ENCODE measurements at places on chromosomes 12 and 14.

DNA sequence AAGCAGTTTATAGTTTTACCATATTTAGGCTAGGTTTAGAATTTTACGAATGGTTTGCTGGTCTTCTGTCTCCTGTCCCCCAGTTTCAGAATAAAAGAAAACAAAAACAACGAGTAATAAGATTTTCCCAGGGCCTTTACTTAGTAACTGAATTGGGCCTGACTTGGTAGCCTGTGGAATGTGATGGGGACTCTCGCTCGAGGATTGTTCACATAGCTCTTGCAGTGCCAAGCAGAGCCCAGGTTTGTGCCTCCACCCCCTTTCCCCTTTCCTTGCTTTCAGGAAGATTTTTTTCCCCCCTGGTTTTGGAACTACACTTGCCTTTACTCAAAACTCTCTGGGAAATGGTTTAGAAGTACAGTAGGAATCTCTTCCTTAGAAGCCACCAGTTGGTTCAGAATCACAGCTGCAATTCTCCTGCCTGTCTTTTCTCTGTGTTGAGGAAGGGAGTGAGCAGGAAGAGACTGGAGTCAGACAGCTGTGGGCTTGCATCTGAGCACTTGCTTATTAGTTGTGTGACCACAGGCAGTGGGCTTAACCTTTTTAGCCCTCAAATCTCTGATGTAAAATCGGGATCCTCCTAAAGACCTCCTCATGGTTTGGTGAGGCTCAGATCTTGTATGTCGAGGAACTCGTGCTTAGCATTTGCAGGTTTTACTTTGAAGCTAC, 501.2 kb downstream of the PCNX1 start:
- DNase-seq: peak; percentile 79

DNA sequence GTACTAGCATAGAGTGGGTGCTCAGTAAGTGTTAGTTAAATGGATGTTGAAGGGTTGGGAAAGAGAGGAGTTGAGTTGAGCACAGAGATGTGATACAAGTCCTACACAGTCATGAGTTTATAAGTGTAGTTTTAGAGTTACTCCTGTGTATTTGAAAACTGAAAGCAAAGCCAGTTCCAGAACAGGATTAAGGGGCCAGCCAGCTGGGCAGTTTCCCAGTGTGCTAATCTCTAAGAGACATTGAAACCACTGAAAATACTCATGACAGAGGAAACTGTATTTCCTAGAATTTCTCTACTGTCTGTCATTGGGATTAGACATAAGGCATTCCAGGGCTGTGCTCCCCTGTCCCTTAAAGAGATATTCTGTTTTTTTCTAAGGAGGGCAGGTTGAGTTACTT, 101.0 kb downstream of the DERA start:
- DNase-seq: peak; percentile 71

- DNase-seq: peak; percentile 66
Measured at GRCh38 chr14:67413806-67414769, 2.1 kb upstream of the PLEK2 start.

DNA sequence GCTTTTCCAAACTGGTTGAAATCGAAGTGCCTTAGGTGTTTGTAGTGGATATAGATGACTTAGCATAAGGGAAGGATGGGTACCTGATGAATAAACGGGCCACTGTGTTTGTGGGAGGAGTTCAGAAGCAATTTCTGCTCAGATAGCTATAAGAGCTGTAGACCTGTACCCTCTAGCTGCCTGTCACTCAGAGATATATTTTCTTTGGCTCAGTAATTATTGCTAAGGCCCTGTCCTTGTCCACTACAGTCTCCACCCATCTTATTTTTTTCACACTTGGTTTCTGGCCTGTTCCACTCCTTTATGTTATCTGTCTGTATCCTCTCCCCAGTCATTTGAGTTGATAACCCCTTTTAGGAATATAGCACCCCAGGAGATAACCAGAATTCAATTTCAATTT, 74.8 kb upstream of the RMST start:
- DNase-seq: no peak

- peak; percentile 73 for DNase-seq
Measured at GRCh38 chr14:69315301-69315700, 55.3 kb downstream of the GALNT16 start.

- no peak for DNase-seq
Measured at GRCh38 chr12:65934480-65935115, 110.3 kb downstream of the HMGA2 start.

DNA sequence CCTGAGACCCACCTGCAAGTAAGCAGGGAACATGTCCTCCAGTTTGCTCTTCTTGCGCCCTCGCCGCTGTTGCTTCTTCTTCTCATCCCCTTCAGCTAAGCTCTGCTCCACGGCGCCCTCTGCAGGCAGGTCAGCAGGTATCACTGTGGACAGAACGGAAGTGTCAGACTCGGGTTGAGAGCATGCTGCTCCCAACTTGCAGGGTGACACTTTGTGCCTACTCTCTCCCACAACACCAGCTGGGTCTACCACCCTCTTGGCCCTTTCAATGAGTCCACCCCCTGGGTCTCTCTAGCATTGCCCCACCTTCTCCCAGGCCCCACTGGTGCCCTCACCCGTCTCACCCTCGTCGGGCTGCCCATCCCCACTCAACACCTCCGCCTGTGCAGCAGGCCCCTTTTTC, 16.7 kb downstream of the KMT2D start:
- peak; percentile 67 for DNase-seq

GRCh38 chr14:78754059-78754458, 583.9 kb downstream of the NRXN3 start:
- no peak for DNase-seq

- peak; percentile 77 for DNase-seq
Measured at GRCh38 chr14:53894456-53894855, 62.2 kb downstream of the BMP4 start.

DNA sequence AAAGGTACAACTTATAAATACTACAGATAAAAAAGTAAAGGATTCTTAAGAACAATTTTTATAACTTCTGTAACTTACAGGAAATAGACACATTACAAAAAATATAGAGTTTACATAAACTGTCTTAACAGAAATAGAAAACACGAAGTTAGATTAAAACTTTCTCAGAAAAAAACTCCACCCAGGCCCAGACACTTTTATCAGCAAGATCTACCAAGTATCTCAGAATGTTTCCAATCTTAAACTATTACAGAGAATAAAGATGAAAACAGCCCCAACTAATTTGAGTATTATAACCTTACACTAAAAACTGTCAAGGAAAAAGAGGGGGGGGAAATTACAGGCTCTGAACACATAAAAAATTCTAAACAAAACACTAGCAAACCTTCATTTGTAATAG, 8.2 kb downstream of the ZFC3H1 start:
- DNase-seq: no peak

GRCh38 chr12:51949342-51950030, 2.0 kb upstream of the ACVR1B start:
- DNase-seq: peak; percentile 37

- DNase-seq: no peak
Measured at GRCh38 chr12:44847888-44848702, 28.0 kb downstream of the NELL2 start.

- DNase-seq: no peak
Measured at GRCh38 chr14:43853541-43853940, 653.5 kb downstream of the FSCB start.

- DNase-seq: no peak
Measured at GRCh38 chr14:52244328-52244727, 23.2 kb upstream of the PTGDR start.

DNA sequence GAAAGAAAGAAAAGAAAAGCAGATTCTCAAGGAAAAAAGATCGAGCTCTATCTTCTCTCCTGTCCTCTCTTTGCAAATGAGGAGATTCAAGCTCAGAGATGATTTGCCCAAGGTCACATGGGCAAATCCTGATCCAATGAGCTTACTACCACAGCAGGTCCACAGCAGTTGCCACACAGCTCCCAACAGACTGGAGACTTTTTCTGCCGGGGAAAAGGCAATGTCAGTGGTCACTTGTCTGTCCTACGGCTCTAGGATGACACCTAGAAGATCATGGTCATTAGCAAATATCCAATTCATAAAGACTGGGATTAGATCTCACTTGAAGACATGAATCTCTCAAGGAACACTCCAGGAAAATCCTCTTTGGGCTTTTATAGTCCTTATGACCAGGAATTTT, 58.8 kb downstream of the TTC7B start:
- DNase-seq: no peak

- no peak for DNase-seq
Measured at GRCh38 chr14:65211341-65211987, 109.1 kb upstream of the MAX start.

DNA sequence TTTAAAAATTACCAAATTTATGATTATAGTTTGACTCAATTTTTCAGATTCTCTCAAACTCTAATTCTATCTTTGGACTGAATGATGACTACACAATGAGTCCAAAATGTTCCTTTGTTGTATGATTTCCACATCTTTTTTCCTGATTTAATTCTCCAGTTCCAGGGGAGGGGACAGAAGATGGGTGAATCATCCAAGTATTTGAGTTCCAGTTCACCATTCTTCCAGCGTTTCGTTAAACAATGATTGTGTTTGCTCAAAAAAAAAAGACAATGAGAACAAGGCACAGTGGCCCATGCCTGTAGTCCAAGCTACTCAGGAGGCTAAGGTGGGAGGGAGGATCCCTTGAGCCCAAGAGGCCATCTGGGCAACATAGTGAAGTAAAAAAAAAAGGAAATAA, 23.8 kb downstream of the BAZ1A start:
- peak; percentile 17 for DNase-seq

- DNase-seq: no peak
Measured at GRCh38 chr14:33206981-33207380, 268.3 kb downstream of the NPAS3 start.

GRCh38 chr12:49748306-49748705, 6.9 kb downstream of the TMBIM6 start:
- peak; percentile 51 for DNase-seq

DNA sequence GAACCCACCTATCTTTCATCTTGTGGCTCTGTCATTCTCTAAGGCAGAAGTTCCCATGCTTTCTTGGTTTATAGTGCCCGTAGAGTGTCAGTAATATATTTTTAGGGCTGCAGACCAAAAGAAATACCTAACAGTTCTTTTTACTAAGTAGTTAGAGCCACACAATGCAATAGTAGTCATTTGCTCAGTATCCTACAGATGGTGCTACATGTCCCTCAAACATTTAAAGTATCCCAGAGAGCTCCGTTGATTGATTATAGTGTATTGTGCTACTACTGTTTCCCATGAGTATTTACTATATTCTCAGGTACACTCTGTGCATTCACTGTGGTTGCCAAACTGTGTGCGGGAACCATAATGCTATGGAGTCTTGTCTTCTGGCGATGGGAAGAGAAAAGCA, 4.7 kb upstream of the PLBD1 start:
- DNase-seq: no peak

GRCh38 chr12:77571127-77571526, 259.6 kb upstream of the NAV3 start:
- DNase-seq: no peak

GRCh38 chr12:93990832-93991803, 157.3 kb upstream of the PLXNC1 start:
- peak; percentile 74 for DNase-seq

GRCh38 chr14:81535396-81536164, 1.9 kb upstream of the SEL1L start:
- DNase-seq: no peak

- DNase-seq: no peak
Measured at GRCh38 chr12:132222096-132222807, 78.0 kb downstream of the NOC4L start.

DNA sequence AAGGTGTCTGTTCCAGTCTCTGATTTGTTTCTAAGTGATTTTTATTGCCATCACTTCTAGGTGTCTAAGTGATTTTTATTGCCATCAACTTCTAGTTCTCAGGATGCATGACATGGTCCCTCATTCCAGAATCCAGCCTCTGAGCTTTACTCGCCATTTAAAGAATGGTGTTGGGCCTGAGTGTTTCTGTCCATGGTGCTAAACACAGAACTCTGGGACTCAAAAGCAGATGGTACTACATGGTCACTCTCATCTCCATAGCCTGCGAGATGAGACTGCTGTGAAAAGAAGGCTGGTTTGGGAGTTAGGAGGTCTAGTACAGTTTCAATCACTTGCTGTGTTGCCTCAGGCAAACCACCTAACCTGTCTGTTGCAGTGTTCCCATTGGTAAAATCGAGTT, 276.6 kb downstream of the NRXN3 start:
- peak; percentile 20 for DNase-seq

- no peak for DNase-seq
Measured at GRCh38 chr12:122982963-122983788, 2.7 kb downstream of the ARL6IP4 start.

- DNase-seq: no peak
Measured at GRCh38 chr14:101399737-101400517, 161.4 kb upstream of the DIO3 start.

GRCh38 chr12:70557583-70558191, 79.5 kb downstream of the PTPRB start:
- DNase-seq: no peak

DNA sequence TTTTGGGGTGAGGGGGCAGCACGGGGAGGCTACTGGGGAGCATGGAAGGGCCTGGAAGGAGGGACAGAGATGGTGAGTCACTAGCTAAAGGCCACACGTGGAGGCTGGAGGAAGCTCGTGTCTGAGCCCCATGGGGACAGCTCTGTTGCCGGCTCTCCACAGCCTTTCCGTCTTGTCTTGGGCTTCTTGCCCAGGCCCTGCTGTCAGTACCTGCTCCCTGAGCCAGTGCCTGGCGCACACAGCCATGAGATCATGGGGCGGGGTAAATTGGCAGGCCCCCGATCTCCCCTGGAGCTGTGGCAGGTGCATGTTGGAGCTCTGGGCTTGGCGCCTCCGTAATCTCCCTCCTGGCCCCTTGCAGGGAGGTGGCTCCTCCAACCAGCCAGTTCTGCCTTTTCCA, 16.1 kb upstream of the KRT80 start:
- peak; percentile 85 for DNase-seq

DNA sequence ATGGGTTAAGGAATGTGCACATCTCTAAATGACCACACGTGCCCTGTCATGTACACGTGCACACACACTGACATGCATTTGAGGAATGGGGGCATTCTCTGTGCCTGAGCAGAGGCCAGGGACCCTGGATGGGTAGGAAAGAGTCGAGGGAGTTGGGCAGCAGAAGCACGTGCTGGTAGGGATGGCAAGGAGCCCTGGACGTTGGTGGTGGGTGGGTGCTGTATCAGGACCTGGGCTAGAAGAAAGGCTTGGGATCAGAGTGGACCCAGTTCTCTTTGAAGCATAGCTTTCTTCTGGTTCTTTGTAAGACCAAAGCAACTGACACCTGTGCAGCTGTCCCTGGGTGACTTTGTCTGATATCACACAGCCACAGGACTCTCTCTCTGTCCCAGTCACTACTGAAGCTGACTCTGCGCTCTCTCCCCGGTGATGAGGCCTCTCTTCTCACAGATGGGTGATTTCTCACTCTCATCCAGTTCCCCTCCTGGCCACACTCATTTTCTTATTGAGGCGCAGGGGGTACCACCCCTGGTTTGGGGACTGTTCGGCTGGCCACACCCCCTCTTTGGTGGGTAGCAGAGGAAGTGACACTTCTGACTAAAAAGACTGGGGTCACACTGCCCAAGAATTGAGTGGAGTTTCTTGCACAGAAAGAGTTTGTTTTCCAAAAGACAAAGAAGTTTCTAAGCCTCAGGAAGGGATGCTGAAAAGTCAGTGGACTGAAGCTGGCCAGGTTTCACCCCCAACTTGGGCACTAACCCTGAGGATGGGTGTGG, 171.7 kb upstream of the RTL1 start:
- DNase-seq: no peak

GRCh38 chr14:71324767-71325272, 417.6 kb downstream of the PCNX1 start:
- DNase-seq: no peak

- DNase-seq: no peak
Measured at GRCh38 chr14:74973905-74974363, 18.5 kb upstream of the PGF start.
